Mucosa of descending colon (tissue), 3 donors: ENCODE measurements at places on chromosomes 3 and 15.

- DNase-seq: peak; percentile 82
Observed at GRCh38 chr3:46909535-46910161, 32.1 kb downstream of the PTH1R start.

GRCh38 chr15:38054488-38054887 is 120.0 kb downstream of the TMCO5A start:
- DNase-seq: no peak

- DNase-seq: no peak
Observed at GRCh38 chr3:123338620-123339061, 110.2 kb downstream of the ADCY5 start.

DNA sequence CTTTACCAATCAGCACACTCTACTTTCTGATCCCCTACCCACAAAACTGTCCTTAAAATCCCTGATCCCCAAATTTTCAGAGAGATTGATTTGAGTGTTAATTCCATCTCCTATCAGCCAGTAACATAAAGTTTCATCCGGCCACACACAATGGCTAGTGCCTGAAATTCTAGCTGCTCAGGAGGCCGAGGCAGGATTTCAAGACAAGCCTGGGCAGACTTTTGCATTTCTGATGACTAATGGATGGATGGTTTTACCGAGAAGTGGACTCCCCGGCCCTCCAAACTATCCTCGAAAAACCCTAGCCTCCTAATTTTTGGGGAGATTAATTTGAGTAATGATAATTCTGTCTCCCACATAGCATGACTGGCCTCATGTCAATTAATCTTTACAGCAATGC is 269.8 kb upstream of the POU1F1 start:
- DNase-seq: no peak

GRCh38 chr15:29051422-29051821 is 165.6 kb downstream of the APBA2 start:
- DNase-seq: no peak

DNA sequence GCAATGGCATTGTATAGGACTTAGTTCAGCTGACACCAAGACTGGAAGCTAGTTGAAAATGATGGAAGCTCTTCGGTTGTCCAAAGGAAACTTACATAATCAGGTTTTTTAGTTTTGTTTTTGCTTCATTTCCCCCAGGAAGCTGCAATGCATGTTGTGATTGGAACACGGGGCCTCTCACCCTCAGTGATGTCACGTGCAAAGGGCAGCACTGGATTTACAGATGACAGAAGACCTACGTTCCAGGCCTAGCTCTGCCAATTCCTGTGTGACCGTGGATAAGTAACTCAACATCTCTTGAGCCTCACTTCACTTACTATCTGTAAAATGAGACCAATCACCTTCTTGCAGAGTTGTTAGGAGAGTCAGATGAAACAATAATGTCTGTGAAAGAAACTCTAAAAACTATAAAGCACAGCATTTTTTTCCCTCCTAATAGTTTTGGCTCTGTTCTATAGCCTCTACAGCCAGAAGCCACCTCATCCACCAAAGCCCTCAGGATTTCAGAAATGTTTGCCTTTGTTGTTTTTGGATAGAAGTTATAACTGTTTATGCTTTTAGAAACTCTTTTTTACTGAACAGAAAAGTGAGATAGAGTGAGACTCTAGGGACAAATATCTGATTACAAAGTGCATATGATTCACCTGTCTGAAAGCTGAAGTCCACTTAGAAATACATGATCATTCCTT is 4.6 kb downstream of the RBSN start:
- no peak for DNase-seq

GRCh38 chr15:50108461-50108860 is 10.6 kb downstream of the ATP8B4 start:
- DNase-seq: no peak

DNA sequence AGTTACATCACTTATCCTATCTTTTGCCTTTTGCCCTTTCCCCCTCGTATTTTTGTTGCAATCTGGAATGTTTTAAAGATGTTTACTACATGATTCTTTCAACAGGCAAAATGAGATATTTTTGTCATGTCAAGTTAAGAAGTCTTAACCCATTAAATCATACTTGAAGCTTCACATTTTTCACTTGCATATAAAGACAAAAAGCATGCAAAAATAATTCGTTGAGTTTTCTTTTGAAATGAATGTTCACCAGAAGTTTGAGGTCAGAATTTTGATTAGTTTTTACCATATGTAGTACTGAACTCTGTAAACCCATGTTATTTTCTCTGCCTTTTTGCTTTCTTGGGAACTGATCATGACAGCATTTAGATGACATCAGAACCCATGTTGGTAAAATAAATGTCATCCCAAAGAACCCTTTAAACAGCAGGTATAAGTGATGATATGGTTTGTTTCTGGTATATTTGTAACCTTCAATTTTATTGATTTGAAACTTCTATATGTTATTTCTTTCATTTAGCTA is 188.5 kb downstream of the GHSR start:
- DNase-seq: no peak

GRCh38 chr3:142808103-142808917 is 80.6 kb downstream of the PCOLCE2 start:
- DNase-seq: no peak

DNA sequence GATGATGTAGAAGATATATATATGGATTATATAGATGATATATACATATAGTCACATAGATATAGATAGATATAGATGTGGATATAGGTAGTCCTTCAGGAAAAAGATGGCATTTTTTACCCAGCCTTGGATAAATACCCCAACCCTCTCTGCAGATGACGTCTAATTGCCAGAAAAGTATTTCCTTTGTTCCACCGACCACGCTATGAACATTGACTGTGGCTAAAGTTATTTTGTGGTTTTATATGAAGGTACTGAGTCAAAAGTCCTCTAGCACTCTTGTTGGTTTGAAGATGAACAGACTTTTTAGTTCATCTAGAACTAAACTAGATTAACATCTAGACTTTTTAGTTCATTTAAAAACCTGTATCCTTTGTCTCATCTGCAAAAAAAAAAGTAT is 207.7 kb downstream of the PLOD2 start:
- no peak for DNase-seq

DNA sequence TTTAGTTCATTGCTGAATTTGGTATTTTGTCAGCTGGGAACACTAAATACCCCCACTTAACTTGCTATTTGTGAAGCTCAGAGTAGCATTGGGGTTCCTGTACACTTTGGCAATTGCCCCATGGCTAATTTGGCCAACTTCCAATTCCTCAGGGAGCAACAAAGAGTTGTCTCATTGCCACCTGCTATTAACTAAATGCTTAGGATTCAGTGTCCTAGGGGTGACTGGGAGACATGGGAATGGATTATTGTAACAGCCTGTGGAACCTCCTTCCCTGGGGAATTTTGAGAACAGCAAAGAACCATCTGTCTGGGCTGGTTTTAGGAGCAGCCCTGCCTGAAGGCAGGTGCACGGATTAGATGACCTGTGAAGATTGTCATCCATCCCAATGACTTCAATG is 437.4 kb upstream of the TPRG1 start:
- DNase-seq: no peak

GRCh38 chr3:74080056-74080461 is 455.3 kb upstream of the PDZRN3 start:
- DNase-seq: no peak

DNA sequence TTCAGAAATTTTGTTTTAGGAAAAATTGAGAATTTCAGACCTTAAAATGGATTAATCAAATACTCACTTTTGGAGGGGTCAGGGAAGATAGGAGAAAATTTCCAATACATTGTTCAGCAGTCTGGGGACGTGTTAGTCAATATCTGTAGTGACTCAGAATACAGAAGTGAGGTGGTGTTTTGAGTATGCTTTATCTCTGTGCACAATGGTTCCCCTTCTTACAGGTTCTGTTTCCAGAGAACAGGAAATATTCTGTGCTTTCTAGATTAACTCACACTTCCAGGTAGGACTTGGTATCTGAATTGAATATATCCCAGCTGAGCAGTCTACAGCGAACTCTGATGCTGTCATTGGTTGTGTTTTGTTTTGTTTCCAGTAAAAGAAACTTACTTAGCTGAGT is 30.7 kb upstream of the CCDC54 start:
- DNase-seq: no peak

GRCh38 chr3:45544024-45544716 is 50.4 kb upstream of the LIMD1 start:
- no peak for DNase-seq

GRCh38 chr3:70261283-70261682 is 51.2 kb downstream of the MDFIC2 start:
- no peak for DNase-seq
